ENCODE measurements at places on chromosomes 13 and 19.

DNA sequence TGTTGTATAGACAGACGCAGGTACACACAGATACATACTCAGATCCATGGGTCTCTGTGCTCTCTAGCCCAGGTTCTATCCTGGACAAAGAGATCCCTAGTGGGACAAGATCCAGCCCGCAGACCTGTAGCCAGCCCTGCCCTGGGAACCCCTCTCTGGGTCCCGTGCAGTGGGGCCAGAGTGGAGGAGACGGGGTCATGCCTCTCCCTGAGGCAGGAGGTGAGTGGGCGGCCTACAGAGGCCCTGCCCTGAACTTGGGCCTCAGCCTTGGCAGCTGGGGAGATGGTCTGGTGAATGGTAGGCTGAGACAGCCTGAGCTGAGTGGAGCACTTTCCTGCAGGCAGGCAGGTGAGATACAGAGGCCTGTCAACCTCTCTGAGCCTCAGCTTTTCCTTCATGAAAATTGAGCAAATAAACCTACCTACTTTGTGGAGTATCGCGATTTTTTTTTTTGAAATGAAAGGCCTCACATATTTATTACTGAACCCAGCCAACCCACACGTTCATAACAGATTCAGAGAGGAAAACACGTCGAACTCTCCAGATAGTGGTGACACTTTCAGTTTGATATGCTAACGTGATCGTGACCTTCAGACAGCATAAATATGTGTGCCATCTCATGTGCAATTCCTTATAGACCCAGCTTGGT is 3.4 kb upstream of the JUND start:
- DNase-seq, result no peak

DNA sequence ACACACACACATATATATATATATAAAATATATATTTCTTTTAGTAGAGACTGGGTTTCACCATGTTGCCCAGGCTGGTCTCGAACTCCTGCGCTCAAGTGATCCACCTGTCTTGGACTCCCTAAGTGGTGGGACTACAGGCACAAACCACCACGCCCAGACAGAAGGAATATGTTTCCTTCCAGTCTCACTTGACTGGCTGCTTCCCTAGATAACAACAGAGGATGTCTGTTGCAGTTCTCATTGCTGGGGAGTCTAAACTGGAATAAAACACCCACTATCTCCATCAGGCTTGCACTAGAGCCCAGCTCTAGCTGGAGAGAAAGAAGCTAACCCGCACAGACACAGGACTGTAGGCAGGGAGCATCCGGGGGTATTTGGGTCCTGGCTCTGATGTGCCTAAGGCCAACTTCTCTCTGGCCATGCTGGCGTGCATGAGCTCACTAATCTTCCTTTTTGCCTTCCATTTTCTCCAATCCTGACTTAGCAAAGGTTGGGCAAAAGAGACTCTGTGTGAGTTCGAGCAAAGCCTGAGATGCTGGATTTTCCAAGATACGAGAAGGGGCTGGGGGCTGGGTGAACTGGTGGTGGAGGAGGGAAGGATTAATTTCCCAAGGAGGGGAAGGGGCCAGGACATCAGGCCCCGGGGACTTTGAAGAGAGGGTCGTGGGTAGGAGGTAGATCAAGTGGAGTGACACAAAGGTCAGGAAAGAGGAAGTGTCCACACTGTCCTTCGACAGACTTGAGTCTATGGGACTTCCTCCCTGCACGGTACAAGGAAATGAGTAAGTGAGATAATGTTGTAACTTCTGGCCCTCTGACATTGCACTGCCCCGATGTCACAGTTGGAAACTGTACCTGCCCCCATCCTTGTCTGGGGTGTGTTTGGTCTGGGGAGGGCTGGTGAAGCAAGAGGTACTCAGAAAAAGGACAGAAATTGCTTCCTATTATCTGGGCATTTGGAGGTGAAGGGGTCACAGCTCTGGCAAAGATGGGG is 22.5 kb upstream of the ALOX5AP start:
- no peak for DNase-seq

- no peak for DNase-seq
These were observed 3.2 kb downstream of the TEX30 start for GRCh38 chr13:102770435-102770834.

- DNase-seq, result no peak
These were observed 9.1 kb downstream of the CDADC1 start for GRCh38 chr13:49256841-49257240.

- no peak for DNase-seq
These were observed 25.2 kb upstream of the XPO4 start for GRCh38 chr13:20927596-20928257.

DNA sequence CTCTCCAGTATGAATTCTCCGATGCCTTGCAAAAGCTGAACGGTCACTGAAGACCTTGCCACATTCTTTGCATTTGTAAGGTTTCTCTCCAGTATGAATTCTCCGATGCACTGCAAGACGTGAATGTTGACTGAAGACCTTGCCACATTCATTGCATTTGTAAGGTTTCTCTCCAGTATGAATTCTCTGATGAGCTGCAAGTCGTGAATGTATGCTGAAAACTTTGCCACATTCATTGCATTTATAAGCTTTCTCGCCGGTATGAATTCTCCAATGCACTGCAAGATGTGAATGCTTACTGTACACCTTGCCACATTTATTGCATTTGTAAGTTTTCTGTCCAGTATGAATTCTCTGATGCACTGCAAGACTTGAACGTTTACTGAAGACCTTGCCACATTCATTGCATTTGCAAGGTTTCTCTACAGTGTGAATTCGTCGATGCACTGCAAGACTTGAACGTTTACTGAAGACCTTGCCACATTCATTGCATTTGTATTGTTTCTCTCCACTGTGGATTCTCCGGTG is 20.0 kb upstream of the ZNF841 start:
- DNase-seq, result no peak

- DNase-seq, result no peak
These were observed 30.9 kb upstream of the SMAD9 start for GRCh38 chr13:36950920-36951319.

DNA sequence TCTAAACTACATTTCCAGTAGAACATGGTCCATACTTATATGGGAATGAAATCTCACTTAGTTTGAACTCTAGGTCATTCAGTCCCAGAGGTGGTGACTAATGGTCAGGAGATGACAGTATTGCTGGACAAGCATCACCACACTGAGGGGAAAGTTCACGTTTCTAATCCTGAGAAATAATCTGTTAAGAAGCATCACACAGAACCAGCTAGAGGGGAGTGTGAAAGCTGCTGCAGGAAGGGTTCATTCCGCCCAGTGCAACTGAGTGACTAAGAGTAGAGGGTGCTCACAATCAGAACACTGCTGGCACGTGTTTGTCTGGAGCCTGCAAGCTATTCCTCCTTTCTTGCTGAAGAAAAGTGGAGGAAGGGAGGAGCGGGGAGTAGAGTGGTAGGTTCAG is 2.7 kb downstream of the COL4A1 start:
- DNase-seq, result no peak

DNA sequence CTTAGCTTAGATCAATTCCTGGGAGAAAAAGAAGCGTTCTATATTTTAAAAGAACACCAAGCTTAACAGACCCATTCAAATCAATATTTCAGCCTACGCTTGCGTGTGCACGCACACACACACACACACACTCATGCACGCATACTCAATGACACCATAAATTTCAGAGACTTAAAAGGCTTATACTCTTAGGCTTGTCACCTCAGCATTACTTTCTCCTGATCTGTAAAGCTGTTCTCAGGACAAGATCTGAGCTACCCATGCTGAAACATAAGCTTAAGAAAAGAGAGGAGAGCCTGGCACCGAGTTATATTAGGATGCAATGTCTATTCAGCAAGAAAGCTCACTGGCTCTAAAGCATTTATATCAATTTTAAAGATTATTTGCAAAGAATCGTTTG is 368.5 kb downstream of the FGF14 start:
- no peak for DNase-seq

GRCh38 chr13:77207943-77208342 is 119.0 kb downstream of the MYCBP2 start:
- DNase-seq, result no peak

GRCh38 chr13:112054616-112055015 is 12.3 kb upstream of the SOX1 start:
- DNase-seq, result no peak

DNA sequence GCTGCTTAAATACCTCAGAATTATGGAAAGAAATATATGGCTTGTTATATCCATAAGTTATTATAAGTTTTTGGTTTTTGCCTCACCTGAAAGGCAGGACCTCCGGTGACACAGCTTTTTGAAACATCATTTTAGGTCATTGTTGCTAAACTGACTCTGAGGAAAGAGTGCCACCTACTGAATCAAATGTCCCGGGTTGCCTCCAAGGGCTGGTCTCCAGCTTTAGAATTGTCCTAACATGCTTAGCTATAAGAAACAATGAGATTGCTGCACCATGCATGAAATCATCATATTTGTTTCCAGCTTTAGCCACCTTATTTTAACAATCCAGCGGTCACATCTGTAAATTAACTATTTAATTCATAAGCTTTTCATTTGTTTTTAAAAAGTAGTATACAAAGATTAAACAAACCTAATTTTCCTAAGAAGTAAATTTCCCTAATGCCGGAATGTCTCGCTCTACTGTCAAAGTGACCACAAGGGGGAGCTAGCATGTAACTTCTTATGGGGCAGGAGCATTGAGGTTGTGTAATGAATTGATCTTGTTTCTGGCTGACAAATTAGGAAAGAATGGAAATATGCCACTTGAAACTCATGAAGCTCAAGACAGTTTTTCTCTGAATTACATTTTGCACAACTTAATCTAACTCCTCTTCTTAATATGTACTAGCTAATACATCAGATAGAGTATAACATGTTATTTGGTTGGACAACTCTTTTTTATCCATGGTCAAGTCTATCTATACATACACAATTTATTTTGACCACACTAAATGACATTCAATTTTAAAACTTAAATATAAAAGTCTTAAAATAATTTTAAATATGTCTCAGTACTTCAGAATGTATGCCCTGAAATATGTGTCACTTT is 6.7 kb upstream of the PCDH17 start:
- no peak for DNase-seq

DNA sequence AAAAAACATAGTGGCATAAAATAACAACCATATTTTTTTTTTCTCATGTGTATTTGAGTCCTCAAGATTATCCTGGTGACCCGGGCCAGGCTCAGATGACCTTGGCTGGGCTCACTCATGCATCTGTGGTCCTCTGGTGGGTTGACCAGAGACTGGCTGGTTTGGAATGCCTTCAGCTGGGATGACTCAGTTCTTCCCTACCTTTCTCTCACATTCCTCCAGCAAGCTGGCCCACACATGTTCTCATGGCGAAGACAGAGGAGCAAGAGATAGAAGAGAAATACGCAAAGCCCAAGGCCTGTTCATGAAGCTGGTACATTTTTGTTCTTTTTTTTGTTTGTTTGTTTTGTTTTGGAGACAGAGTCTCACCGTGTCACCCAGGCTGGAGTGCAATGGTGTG is 14.3 kb upstream of the ZNF541 start:
- DNase-seq, result no peak

GRCh38 chr19:41861846-41862245 is 1.8 kb downstream of the RPS19 start:
- no peak for DNase-seq

DNA sequence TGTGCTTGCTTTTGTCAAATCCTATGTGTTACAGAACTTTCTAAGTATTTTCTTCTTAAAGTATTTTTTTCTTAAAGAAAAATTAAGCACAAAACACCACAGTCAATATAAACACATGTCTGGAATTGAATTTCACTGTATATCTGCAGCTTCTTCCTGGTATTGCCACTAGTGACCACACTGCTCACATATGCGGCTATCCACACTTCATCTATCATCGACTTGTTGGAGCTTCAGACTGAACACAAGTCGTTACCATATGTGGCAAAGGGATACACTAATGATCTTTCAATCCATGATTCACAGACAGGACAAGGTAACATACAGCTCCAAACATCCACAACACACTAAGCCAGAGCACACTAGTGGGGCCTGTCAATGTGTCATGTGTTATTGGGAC is 498.4 kb upstream of the ARGLU1 start:
- DNase-seq, result no peak

- no peak for DNase-seq
These were observed 385.1 kb downstream of the IRS2 start for GRCh38 chr13:109401307-109401706.

DNA sequence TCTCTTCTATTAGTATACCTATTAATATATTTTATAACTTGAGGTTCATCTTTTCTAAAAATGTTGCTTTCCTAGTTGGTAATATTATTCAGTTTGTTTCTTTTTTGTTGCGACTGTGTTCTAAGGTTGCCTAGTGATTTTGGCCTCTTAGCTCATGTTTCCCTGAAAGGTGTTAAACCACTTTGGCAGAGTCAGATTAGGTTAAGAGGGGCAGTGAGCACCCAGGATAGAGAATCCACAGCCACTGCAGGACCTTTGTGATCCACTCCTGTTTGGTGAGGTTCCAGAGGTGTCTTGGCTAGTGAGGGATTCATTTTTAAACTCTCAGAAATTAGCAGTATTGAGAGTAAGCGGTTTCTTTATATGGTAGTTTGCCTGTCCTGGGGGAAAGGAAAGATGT is 14.9 kb upstream of the GPR18 start:
- no peak for DNase-seq

GRCh38 chr19:55208880-55209692 is at the start of gene PTPRH:
PTPRH (minus strand) TSS chr19:55209501; CDS start chr19:55209433, 68 bp downstream.
- DNase-seq, result no peak

DNA sequence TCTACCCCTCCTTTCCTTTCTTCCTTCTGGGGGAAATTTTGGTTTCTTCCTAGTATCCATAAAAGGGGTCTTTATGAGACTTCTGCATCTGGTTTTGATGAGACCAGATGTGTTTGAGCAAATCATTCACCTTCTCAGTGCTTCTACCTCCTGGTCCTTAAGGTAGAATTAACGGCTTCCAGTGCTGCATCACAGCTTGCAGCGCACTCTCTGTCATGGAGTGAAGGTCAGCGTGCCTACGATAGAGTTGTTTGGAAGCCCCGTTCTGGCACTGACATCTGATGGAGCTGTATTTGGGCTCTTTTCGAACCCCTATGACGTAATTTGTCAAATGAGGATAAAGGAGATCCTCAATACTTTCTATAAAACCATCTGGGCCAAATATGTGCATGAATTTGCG is 164.2 kb downstream of the MTUS2 start:
- no peak for DNase-seq

GRCh38 chr19:5011476-5012238 is 42.7 kb downstream of the KDM4B start:
- DNase-seq, result no peak

Measured in chondrocyte (in vitro differentiated cells).